GM13977 (cell line): ENCODE measurements at places on chromosomes 1 and 21.

- no peak for DNase-seq
Observed at GRCh38 chr21:26162081-26162480, 8.5 kb downstream of the APP start.

DNA sequence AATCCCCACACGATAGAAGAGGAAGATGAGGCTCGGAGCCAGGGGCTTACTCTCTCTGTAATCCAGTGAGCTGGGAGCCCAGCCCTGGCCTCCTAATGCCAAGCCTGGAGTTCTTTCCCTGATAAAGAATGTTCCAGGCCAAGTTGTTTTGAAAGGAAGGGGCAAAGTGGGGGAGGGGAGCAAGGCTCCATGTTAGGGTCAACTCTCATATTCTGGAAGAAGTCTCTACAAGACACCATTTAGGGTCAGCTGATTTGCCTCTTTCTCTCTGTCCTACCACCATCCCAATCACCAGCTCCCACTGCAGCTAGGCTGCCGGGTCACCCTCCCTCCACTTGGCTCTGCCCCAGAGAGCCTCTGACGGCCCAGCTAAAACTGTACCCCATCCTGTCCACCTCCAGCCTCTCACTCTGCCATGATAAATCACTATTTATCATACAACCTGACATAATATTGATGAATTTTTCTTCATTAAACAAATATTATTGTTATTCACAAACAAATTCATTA lies 95.0 kb downstream of the GLIS1 start:
- no peak for DNase-seq

DNA sequence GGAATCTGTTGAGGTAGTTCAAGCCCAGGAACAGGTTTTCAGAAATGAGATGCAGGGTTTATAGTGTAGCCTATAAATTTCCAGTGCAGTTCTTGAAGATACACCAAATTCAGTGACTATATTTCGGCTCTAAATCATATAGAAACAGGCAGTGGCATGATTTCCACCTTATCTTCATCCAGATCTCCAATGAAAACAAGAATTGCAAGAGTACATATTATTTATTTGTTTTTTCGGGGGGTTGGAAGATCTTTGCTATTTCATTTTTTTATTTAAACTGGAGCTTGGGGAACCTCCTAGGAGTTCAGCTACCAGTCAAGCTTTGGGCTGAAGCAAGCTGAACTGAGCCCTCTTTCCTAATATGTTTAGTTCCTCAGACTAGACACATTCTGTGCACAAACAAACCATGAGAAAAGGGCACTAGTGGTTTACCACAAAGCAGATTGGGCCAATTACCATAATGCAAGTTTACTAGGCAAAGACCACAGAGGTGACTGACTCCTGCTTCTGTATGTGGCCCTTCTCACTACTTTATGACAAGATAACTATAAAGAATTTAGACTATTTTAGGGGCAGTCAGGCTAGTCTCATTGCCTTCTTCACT lies 68.5 kb downstream of the RGS2 start:
- no peak for DNase-seq

- no peak for DNase-seq
Observed at GRCh38 chr1:56910441-56910985, 55.3 kb downstream of the C8B start.

- no peak for DNase-seq
Observed at GRCh38 chr1:216892581-216893160, 169.4 kb upstream of the ESRRG start.

GRCh38 chr1:53145051-53145600 lies 2.7 kb upstream of the SLC1A7 start:
- no peak for DNase-seq

DNA sequence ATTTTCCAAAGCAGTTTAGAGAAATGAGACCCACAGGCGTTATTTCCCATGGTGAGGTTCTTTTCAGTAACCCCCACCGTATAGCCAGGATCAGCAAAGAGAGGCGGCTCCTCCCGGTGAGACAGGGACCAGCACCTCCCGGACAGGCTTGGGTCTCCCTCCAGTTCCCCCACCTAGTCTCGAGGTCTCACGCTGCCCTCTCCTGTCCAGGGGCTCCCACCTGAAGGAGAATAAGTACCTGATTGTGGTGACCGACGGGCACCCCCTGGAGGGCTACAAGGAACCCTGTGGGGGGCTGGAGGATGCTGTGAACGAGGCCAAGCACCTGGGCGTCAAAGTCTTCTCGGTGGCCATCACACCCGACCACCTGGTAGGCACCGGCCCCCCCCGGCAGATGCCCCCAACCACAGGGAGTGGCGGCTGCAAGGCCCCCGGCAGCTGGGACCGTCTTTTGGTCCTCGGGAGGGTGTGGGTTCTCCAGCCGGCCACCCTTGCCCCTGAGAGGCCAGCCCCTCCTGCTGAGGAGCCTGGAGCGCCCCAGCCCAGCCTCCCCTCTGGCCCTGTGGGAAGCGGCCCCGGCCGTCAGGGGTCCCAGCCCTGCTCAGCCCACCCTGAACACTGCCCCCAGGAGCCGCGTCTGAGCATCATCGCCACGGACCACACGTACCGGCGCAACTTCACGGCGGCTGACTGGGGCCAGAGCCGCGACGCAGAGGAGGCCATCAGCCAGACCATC lies 4.9 kb downstream of the COL6A1 start:
- DNase-seq, result no peak

DNA sequence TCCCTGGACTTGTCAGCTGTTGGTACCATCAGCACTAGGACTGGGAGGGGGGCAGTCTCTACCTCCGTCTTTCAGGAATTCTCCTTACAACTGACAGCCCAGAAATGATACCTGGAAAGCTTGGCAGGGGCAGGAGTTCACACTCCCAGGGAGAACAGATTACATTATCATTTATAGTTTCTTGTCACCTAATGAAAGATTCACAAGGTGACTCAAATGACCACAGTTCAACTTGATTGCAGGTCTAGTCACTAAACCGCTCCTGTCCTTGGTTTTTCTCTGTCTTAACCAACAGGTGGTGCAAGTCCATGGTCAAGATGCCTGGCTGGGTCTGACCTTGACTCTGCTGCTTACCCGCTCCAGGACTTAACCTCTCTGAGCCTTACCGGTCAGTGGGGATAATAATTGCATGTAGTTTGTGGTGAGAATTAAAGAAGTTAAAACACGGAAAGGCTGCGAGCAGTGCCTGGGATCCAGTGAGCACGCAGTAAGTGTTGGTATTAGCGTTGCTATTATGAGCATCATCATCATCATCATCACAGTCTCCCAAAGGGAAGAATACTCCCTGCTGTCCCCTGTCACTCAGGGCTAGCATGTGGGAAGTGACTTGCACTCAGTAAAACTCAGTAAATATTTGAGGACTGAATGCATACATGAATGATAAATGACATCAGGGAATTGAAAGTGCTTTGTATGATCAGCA lies 125.3 kb upstream of the CD34 start:
- DNase-seq, result peak; percentile 43

DNA sequence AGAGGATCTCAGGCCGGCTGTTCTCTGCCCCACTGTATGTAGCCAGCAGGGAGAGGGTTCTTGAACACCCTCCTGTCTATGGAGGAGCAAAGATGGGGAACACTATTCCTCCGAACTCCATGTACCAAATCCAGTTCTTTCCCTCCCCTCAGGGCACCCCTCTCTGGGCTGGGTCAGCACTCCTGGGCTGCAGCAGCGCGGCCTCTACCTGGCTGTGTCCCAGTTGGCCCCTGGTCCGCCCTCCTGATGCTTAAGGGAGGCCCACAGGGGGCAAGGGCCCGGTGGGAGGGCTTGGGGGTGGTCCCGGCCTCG lies 471 bp upstream of the ADPRS start:
- DNase-seq, result peak; percentile 67

- DNase-seq, result no peak
Observed at GRCh38 chr1:153040950-153041631, at the start of gene SPRR2D. Gene SPRR2D (minus strand): TSS chr1:153041120. CDS start chr1:153040346, 774 bp downstream.

- no peak for DNase-seq
Observed at GRCh38 chr1:47449822-47450552, 12.1 kb downstream of the FOXD2 start.

GRCh38 chr1:101408212-101409042 lies 171.6 kb downstream of the S1PR1 start:
- DNase-seq, result no peak

GRCh38 chr1:157781048-157781447 lies 4.1 kb upstream of the FCRL2 start:
- DNase-seq, result no peak

DNA sequence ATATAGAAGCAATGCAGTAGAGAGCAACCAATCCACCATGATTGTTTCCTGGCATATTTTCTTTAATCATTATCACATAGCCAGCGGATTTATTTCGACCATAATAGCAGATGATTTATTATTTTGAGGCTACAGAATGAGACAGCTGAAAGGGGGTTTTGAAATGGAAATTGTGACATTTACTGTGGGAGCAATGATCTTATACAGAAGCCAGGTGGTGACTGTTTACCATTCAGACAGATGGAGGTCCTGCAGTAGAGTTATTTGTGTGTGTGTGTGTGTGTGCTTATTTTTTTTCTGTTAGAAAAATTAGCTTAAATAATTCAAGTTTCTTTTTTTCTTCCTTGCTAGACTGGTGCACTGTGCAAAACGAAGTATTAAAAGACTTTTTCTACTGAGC lies 1784.5 kb downstream of the MRPL39 start:
- DNase-seq, result no peak

- DNase-seq, result no peak
Observed at GRCh38 chr1:177448036-177448615, 277.4 kb downstream of the BRINP2 start.

DNA sequence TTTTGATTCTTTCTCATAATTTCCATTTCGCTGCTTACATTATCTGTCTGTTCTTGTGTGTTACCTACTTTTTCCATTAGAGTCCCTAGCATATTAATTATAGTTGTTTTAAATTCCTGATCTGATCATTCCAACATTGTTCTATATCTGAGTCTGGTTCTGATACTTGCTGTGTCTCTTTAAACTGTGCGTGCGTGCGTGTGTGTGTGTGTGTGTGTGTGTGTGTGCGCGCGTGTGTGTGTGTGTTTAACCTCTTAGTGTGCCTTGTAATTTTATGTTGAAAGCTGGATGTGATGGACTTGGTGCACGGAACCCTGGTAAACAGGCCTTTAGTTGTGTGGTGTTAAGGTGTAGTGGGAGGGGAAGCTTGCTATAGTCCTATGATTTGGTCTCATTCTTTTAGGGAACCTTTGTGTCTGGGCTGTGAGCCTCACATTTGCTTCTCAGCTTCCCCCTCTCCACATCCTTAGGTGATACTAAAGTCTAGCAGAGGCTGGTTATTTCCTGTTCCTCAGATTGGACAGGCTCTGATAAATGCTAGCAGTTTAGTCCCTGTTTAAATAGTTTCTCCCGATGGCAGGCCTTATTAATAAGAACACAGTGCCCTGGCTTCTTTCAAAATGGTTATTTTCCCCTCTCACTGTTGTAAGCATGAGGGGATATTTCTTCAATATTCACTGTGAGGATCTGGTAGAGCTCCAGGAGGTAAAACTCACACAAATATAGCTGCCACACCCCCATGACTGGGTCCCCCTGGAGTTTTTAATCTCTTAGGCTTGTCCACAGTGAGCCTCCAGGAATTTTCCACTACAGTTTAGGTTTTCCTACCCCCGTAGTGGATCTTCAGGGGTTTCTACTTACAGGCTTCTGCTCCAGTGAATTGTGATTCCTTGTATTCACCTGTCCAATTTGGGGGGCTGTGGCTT lies 118.3 kb downstream of the GALNT2 start:
- DNase-seq, result no peak

GRCh38 chr21:32757804-32758203 lies 13.8 kb downstream of the PAXBP1 start:
- no peak for DNase-seq

- DNase-seq, result no peak
Observed at GRCh38 chr1:55314740-55315139, 99.6 kb upstream of the USP24 start.

DNA sequence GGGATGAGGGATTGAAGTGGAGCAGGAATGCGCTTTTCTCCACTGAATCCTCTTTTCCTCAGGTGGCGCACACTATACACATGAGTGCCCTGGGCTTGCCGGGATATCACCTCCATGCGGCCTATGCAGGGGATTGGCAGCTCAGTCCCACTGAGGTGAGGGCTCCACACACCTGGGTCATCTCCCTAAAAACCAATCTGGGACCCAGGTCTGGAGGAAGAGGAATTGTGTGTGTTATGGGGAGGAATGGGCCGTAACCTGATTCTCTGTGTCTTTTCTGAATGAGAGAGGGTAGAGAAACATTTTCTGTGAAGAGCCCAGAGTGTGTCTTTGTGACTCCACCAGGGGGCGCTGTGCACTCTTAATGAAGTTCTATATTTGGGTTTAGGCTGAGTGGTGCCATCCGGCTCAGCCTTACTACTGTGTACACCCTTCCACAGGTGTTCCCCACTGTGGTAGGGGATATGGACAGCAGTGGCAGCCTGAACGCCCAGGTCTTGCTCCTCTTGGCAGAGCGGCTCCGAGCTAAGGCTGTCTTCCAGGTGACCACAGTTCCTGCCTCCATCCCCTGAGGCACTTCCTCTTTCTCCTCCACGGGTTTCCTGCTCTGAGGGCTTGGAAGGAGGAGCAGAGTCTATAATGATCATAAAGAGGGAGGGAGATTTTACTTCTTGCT lies 1.5 kb downstream of the TOMM40L start:
- DNase-seq, result peak; percentile 80

DNA sequence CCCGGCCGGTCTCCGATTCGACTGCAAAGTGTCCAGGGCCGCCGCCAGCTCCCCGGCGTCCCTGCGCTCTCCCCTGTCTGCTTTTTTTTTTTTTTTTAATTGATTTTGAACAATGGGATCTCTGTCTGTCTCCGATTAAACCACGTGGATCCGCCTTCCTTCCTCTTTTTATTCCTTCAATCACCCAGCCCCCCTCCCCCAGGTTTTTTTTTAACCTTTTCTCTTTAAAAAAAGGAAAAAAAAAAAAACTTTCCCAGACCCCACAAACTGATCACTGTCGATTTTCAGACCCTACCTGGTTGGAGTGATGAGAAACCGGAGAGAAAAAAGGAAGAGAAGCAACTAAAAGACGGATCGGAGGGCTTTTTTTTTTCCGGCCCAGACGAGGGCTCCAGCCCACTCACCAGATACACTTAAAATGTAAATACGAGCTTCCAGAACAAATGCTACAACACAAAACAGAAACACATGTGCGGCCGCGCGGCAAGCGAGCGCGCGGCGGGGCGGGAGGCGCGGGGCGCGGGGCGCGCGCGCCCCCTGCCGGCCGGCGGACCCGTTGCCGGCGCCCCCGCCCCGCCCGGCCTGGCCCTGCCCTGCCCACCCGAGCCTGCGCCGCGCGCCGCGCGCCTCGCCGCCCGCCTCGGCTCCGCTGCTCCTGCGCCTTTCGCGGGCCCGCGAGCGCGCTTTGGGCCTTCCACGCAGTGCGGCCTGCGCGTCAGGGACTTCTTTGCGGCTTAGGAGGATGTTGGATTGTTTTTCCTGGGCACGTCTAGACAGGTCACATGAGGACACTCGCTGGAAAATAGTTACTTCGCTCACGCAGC lies at the start of gene RCC2:
TSS of gene RCC2 (minus strand) at position 428 of the 824 bp plus-strand sequence. CDS start 1,163 bp downstream, outside the sequence.
- DNase-seq, result peak; percentile 94

- DNase-seq, result peak; percentile 72
Observed at GRCh38 chr1:14924455-14925331, 228.9 kb upstream of the TMEM51 start.
